ENCODE measurements at places on chromosomes 3 and 15.

- no peak for DNase-seq
Observed at GRCh38 chr3:43014956-43015355, 35.8 kb downstream of the GASK1A start.

DNA sequence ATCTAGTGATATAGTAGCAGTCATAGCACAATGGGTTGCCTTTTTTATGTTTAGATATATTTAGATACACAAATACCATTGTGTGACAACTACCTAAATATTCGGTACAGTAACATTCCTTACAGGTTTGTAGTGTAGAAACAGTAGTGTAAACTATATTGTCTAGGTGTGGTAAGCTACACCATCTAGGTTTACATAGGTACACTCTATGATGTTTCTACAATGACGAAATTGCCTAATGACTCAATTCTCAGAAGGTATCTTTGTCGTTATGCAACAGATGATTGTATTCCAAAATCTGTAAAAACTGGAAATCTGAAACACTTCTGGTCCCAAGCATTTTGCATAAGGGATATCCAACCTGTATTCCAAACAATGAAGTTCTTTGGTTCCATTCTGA is 24.3 kb downstream of the PLOD2 start:
- no peak for DNase-seq

- peak; percentile 18 for DNase-seq
Observed at GRCh38 chr15:43253431-43254403, 13.0 kb downstream of the TGM5 start.

DNA sequence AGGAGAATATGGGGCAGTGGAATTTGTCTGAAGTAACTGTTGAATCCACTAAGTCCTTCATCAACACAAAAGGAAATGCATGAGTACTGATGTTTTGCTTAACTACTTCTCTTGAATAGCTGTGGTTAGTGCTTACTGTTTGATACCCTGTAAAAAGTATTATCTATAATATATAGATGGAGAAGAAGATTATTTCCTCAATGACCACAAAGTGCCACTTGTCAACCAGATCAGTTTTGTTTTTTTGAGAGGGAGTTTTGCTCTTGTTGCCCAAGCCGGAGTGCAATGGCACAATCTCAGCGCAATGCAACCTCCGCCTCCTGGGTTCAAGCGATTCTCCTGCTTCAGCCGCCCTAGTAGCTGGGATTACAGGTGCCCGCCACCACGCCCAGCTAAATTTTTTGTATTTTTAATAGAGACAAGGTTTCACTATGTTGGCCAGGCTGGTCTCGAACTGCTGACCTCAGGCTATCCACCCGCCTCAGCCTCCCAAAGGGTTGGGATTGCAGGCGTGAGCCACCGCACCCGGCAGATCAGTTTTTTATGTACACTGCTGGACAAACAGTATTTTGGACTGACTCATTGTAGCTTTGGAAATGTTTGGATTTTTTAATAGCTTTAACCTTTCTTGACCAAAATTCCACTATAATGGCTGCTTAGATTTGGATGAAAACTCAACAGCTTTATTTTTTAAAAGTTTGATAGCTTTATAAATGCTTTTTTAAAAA is 1.5 kb upstream of the RPLP1 start:
- no peak for DNase-seq

- no peak for DNase-seq
Observed at GRCh38 chr3:7683426-7683825, 818.2 kb upstream of the LMCD1 start.

DNA sequence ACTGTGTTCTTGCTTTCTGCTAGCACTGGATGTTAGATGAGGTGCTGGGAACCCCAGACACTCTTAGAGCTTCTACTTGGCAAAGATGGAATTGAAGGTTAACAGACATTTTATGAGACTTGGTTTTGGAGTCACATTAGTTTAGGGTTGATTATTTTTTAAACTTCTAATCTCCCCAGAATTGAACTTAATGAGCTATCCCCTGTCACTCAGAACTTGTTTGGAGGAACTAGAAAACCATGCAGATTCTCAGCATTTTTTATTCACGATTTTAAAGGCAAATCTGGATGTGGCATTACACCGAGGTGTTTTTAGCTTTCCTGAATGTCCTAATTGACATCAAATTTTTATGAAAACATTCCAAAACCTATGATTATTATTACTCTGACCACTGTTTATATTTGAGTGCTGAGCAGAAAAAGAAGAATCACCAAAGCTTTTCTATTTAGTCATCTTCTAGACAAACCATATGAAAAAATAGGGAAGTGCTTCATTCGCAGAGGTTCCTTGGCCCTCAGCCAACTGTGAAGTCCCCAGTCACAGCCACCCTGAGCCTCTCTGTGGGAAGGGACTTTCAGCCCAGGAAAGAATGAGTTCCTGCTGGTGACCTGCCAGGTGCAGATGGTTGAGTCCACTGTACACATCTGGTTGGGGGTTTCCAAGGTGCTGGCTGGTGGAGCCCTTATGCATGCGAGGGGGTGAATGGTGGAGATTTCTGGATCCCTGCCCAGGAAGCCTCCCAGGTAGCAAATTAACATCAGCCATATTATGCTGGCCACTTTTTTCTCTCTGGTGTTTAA is 196.0 kb upstream of the TOPAZ1 start:
- no peak for DNase-seq

DNA sequence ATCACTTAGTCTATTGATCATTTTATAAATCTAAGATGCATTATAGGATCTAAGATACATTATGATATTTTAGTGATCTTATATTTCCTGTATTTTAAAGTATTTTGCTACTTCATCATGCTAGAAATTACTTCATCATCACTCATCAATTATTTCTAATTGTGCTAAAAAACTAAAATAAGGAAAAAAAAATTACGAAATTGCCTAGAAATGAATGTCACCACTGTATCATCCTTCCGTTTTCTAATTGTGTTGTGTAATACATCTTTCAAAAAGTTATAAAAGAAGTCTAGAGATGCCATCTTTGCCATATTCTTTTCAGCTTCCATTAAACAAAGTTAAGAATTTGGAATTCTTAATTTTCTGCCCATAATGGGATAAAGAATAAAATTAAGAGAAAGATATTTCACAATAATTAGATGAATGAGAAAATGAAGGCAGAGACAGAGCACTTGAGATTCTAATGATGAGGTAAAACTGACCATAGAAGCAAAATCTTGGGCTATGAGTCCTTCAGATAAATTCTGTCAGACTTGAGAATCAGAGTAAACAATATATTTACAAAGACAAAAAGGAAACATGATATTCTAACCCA is 48.8 kb downstream of the ALDH1A2 start:
- DNase-seq, result no peak

DNA sequence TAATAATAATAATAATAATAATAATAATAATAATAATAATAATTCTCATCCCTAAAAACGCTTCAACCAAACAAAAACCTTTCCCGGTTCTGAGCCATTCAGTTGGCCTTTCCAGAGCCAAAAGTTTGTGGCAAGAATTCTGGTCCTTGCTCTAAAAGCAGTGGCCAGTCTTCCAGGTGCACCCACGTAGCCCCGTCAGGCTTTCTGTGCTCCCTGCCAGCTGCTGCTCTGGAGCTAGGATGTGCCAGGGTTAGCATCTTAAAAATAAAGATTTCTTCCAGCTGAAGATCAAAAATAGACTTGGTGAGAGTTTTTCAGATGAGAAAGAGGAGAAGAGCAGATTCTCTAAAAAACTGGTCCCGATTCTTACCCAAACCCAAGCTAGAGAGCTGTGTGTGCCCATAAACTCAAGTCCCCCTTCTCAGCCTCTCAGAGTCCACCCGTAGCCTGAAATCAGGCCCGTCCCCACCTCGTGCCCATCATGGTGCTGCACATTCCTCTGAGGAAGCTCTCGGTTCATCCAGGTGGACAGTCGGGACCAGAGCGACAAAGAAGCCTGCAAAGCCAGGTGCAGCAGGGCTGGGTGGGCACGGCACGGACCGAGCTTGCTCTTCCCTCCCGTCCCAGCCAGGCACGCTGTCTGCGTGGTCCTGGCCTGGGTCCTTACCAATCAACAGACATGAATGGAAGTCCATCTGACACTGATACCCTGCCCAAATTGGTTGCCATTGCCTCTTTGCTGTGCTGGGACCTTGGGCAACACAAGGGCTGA is 155.6 kb downstream of the LRRC28 start:
- DNase-seq, result no peak

- DNase-seq, result no peak
Observed at GRCh38 chr15:44011238-44011854, 183.7 kb downstream of the FRMD5 start.

DNA sequence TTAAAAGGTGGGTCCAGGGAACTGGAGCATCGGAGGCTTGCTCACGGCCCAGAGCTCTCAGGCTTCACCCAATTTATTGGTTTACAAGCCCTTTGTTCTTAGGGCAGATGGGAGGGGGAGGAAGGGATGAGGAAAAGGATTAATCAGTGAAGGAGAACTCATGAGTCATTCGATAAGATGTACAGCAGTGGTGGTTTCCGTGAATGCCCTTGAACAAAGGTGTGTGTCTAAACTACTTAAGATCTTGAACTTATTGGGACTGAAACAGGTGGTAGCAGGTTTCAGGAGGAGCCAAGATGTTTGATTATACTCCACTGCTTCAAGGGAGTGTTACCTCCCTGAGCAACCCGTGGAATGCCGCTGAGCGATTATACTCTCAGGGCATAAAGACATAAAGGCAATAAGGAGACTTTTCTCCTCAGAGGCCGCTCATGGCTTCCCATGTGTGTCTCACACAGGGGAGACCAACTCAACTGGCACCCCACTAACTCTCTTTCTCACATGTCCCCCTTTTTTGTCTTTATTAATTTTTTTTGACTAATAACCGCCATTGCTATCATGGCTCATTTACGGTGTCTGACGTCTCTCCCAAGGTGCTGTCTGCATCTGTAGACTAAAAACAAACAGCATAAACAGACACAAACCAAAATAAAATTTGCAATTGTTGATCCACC is 17.3 kb upstream of the SLC28A2 start:
- no peak for DNase-seq

DNA sequence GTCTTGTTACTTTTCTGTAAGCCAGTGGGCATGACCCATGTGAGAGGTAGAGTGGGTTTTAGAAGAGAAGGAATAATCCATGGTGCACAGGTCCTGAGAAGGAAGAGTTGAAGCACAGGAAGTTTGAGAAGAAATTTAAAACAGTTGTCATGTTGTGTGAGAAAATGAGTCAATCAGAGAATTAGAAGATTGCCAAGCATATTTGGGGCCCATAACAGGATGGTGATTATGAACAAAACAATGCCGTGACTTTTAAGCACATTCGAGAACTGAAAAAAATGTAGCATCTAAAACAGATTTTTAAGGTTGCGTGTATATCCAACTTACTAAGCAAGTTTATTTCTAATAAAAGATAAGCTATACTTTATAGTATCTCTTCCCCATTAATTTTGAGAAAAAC is 198.7 kb downstream of the RORA start:
- DNase-seq, result no peak

DNA sequence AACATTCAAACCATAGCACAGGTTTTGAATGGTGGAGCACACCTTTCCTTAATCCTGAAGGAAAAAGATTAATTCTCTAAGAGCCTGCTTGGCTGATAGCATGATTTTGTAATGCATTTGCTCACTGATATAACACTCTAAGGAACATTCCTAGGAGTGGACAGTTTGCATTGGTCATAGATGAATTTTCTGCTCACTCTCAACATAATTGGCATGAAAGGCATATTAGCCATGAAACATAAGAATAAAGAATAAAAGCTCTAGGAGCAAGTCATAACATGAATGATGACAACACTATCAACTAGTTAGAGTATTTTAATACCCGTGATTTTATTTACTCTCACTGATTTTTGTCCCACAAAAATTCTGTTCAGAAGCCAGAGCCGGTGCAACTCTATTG is 34.3 kb upstream of the LRTM1 start:
- DNase-seq, result no peak

GRCh38 chr3:143328451-143328850 is 208.9 kb downstream of the CHST2 start:
- no peak for DNase-seq

GRCh38 chr3:127209155-127209839 is 16.4 kb downstream of the PRR23E start:
- no peak for DNase-seq

GRCh38 chr3:30813734-30814133 is 80.7 kb downstream of the GADL1 start:
- DNase-seq, result no peak

DNA sequence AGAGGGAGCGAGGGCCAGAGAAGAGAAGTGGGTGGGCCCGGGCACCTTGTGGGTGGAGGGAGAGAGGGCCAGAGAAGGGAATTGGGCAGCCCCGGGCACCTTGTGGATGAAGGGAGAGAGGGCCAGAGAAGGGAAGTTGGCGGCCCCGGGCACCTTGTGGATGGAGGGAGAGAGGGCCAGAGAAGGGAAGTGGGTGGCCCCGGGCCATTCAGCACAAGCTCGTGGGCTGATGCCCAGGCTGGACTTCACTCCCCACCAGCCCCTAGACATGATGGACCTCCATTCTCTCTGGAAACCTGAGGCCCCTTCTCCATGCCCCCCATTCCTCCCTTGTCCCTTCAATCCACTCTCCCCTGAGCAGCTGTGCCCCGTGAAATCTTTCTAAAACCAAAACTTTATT is 15.8 kb downstream of the DUSP7 start:
- DNase-seq, result no peak

GRCh38 chr3:196327405-196327804 is 9.4 kb upstream of the DYNLT2B start:
- no peak for DNase-seq

GRCh38 chr3:463252-464192 is 267.0 kb downstream of the CHL1 start:
- DNase-seq, result no peak
